ENCODE measurements at places on chromosomes 11 and 22.
A peak's percentile ranks its signal among the peaks of the same experiment; 100 is the strongest.

DNA sequence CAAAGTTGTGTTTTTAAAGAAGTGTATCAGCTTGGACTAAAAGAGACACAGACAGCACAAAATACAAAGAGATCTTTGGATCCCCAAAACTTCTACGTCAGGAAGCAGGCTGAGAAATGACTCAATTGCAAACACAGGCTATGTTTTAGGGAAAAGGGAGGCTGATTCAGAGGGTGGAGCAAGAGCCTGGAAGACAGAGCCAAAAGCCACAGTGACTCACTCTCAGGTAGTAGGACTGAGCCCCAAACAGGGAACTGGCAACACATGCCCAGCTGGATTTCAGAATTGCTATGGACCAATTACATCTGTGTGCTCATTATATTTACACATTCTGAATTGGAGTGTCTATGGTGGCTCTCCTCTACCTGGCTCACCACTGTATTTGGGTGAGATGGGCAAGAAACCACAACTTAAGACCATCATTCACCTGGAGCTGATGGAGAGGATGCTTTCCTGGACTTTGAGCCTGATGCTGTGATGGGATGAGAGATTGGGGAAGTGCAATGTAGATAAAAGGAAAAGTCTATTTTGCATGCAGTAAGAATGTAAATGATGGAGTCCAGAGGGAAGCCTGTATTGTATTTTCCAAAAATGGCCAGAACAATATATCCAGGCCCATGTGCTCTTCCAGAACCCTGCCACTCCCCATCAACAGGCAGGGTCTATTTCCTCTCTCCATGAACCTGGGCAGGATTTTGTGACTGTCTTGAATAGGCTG, 20.8 kb upstream of the LINC01488 start:
- no peak for DNase-seq

DNA sequence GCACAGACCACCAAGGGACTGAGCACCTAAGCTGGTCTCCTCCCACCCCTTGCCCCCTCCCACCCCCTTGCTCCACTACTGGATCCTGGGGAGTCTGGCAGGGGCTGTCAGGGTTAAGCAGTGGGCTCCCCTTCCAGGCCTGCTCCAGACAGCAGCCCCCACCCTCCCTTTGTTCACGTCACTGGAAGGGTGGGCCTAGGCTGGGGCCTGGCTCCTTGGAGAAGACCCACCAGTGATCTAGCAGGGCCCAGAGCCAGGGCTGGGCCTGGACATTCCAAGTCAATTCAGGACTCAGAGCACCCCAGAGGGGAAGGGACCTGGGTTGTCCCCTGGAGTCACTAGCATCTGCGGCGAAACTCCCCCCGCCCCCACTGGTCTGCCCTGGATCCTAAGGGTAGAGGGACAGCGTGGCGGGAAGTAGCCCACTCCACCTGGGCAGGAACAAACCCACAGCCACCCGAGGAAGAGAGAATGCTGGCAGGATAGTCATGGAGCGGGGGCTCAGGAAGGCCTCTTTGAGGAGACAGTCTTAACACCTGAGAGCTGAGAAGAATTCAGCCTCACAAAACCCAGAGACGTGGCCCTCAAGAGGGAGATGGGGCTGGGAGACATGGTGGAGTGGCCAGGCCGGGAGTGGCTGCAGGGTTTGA, 45.8 kb downstream of the IGLL1 start:
- no peak for DNase-seq

- DNase-seq: no peak
Measured at GRCh38 chr11:2651054-2651617, 48.7 kb downstream of the KCNQ1OT1 start.

GRCh38 chr22:31613286-31613903, 48.6 kb downstream of the PISD start:
- no peak for DNase-seq

DNA sequence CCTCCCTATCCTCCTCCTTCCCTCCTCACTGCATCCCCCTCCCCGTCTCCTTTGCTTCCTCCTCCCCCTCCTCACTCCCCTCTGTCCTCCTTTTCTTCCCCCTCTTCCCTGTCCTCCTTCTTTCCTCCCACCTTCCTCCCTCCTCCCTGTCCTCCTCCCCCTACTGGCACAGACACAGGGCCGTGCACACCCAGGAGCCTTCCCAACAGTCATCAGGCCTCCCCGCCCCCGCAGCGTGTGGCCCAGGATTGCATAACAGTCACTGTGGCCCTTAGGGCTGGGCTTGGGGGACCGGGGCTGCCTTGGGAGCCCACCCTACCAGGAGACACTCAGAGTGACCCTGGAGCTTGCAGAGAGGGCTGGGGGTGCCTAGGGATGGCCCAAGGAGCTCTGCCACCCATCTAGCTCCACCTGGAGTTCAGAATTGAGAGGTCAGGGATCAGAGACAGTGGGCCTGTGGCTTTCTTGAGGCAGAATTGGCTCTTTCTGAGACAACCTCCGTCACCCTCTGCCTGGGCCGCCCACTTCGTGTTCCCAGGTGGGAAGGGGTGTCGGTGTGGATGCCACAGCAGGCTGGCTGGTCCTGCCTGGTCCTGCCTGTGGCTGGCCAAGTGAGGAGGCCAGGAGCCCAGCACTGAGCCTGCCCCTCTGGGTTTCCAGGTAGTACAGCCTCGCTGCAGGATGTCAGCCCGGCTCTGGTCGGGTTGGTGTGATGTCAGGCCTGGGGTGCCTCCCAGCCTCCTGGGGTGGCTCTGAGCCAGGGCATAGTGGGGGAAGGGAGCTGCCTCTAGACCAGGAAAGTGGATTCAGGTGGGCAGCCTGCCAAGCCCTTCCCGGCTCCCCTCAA, 1.6 kb downstream of the SPI1 start:
- DNase-seq: no peak

GRCh38 chr11:126188332-126189108, 22.9 kb downstream of the RPUSD4 start:
- no peak for DNase-seq

DNA sequence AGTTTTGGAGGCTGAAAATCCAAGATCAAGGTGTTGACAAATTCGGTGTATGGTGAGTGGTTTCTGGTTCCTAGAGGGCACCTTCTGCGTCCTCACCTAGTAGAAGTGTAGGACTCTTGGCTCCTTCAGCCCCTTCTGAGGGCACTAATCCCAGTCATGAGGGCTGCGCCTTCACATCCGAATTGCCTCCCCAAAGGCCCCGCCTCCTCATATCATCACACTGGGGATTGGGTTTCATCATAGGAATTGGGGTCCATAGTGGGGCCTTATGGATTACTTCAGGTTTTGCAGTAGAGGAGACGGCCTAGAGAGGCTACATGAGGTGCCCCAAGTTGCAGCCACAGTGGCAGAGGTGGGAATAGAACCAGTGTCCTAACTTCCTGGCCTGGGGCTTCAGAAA, 87.1 kb downstream of the CEP164 start:
- no peak for DNase-seq

GRCh38 chr11:72328366-72329224, 84.6 kb upstream of the PHOX2A start:
- no peak for DNase-seq

DNA sequence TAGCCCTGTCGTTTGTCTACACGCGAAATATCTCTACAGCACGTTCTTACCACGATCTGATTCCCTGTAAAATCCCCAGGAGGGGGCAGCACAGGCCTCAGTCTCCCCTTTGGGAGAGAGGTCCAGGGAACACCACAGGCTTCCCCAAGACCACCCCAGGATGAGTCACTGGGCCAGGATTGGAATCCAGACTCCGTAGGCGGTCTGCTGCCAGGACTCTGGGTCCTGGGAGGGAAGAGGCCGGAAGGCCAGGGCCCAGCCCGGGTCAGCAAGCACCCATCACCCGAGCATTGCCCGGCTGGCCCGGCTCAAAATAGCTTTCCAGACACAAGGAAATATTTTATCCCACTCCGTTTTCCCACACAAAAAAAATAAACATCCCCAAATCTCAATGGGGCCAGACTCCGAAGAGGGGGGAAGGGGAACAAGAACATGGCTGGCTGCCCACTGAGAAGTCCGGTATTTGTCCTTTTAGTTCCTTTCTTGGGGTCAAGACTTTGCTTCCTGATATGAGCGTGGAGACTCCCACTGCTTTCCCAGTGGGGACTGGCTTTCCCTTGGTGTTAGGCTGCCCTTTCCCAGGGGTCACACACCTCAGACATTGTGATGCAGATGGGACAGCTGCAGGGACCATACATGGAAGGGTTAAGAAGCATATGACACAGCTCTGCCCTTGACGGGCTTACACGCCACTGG, 91.3 kb downstream of the LRRC32 start:
- DNase-seq: no peak

DNA sequence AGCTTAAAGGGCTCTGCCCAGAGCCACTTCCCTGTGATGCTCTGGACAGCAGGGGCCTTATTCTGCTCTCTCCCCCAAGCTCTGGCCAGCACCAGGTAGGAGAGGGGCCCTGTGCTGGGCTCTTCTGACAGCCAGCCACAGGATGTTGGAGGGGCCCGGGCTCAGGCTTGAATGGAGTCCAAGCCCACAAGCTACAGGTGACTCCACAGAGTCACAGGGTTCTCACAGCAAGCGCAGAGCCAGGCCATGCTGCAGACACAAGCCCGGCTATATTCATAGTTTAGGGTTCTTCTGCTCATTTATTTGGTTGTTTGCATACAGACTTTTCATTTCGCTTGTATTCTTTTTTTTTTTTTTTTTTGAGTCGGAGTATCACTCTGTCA, 1392.8 kb downstream of the BRD1 start:
- DNase-seq: no peak

DNA sequence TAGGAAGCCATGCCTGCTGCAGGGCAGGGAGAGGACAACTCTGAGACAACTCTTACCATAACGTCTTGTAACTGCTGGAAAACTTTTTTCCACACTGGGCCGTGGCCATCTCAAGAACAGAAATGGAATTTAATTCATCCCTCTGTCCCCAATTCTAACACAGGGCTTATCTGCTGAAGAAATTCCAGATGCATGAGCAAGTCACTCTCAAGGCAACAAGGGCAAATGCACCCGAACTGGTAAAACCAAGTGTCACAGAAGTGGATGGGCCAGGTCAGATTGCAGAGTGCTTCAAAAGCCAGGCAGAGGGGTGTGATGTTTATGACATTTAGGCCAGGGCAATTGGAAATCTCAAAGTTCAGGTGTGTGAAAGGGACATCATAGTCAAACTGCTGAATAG, 7.4 kb downstream of the SMPD1 start:
- DNase-seq: no peak

DNA sequence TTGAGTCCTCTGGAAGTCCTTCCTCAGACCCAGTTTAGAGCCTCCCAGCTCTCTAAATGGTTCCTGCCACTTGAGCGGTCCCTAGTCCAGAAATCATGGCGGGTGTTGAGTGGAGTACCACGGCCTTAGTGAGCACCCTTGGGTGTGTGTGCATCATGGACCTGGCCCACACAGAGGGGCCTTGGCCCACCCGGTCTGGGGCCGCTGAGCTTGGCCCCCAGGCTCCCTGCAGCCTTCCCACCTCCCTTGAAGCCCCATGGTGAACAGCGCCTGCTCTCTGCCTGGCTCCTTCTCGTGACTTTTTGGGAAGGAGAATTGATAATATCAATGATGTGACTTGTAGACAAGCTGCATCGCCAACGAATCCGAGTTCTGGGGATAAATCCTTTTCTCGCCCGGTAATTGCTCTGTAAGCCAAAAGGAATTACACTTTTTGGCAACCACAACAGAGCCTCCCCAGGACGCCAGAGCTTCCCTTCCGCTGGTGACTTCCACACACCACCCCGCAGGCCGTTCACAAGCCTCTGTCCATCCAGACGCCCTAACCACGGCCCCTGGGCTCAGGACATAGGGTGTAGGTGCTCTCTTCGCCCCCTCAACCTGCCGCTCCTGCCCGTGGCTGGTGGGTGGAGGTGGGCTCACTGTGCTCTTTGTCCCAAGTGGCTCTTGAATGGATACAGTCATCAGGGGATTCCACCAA, 93.8 kb downstream of the NECTIN1 start:
- DNase-seq: no peak

DNA sequence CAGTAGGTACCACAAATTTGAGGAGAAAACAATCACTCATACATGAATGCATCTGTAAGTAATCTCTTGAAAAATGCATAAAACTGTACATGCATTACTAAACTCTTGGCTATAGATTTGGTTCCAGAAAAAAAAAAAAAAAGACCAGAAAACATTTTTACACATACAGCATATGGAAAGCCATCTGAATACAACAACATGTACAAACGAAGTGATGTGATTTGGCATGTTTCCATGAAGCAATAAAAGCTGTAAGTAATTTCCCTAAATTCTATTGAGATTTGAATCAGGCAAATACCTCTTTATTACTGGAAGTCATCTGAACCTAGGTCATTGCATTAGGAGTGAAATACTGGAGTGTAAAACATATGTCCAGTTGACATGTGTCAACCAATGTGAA, 31.9 kb upstream of the ZC3H12C start:
- no peak for DNase-seq

- DNase-seq: no peak
Measured at GRCh38 chr11:69193629-69194028, 37.9 kb downstream of the SMIM38 start.

- no peak for DNase-seq
Measured at GRCh38 chr22:25827415-25827814, 85.4 kb downstream of the MYO18B start.

GRCh38 chr11:72789493-72790131, 4.2 kb downstream of the STARD10 start:
- no peak for DNase-seq

- DNase-seq: no peak
Measured at GRCh38 chr11:67302571-67303131, 679 bp upstream of the SSH3 start.

GRCh38 chr11:12808519-12808918, 134.3 kb downstream of the TEAD1 start:
- DNase-seq: no peak

GRCh38 chr22:50183141-50183971, 2.4 kb upstream of the TRABD start:
- DNase-seq: no peak

DNA sequence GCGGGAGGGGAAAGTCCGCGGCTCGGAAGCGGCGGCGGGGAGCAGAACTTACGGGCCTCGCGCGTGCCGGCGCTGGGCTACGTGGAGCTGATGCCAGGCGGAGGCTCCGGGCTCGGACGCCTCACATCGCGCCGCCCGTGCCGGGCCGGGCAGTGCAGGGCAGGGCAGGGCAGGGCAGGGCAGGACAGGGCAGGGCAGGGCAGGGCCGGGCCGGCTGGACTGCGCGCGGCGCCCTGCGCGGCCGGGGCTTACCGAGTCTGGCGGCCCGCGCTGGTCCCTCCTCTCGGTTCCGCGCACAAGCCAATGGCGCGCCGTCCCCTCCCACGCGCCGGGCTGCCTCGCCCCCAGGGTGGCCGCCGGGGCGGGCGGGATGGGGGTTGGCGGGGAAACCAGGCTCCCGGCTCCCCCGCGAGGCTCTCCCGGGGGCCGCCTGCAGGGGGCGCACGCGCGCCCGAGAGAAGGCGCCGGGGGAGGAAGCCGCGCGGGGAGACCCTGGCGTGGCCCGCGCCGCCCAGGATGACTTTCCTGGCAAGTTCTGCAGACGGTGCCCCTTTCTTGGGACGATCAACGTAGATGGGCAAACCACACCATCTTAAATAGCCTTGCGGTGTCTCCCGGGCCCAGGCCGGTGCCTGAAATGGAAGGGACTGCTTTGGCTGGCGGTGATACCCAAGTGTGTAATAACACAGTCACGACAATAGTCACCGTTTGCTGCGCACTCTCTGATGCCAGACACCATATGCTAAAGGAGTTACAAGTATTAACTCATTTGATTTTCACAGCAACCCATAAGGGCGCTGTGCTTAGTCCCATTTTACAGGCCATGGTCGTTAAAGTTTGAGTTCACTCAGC, at the start of gene TP53I11:
Gene TP53I11 (minus strand): TSS at position 259 of the 852 bp plus-strand sequence. CDS start 12,548 bp downstream, outside the sequence.
- peak; percentile 67 for DNase-seq

Data from activated T-cell treated with anti-CD3 and anti-CD28 coated beads for 4 hours (primary cell).